Fibroblast of skin of right quadriceps (primary cell): ENCODE measurements at places on chromosomes 7 and 10.

DNA sequence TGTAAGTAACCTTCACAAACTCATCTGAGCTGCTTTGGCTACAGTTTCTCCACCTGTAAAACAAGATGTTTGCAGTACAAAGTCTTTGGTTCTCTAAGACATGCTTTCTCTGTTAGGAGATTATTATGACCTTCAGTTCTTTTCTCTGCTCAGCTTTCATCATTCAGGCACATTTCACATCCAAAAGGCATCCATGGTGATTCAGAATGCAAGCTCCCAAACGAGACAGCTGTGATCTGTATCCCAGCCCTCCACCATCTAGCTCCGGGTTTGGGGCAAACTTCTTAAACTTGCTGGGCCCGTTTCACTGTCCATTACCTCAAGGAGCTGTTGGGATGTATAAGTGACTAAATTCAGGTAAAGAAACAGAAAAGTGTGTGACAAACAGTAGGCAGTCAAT, 95.8 kb upstream of the COL1A2 start:
- DNase-seq = peak; percentile 83

DNA sequence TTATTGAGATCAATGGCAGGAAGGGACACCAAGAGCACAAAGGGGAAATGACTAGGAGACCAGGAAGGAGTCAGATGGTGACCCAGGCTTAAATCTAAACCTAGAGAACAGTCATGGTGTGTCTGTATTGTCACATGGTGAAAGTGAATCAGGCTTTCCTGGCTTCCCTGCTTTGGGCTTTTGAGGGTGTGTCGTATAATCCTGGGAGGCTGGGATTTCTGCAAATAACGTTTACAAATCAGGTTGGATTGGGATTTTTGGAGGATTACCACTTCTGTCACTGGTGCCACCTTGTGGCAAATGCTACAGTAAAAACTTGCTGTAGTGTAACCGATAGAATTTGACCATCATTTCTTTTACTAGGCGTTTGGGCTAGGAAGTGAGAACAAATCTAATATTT, 502.6 kb downstream of the NRG3 start:
- peak; percentile 8 for DNase-seq

GRCh38 chr10:70328967-70329366, 45.2 kb upstream of the NPFFR1 start:
- DNase-seq = no peak

GRCh38 chr7:94492601-94493000, 17.0 kb upstream of the CASD1 start:
- no peak for DNase-seq

DNA sequence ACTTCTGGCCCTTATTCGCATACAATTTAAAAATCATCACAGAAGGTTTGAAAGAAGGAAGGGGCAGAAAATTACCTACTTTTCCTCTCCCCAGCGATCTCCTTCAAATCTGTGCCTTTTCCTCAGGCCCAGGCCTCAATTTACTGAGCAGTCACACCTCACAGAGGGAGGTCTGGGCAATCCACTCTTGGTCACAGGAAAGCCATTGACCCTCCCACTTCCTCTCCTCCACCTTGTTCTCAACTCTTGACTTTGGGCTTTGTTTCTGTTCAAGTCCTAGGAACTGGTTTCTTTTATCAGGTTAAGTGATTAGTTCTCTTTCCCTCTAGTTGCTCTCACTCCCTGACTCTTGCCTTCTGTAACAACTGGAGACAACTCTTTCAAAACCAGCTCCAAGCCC, 37.0 kb upstream of the ATRNL1 start:
- no peak for DNase-seq

DNA sequence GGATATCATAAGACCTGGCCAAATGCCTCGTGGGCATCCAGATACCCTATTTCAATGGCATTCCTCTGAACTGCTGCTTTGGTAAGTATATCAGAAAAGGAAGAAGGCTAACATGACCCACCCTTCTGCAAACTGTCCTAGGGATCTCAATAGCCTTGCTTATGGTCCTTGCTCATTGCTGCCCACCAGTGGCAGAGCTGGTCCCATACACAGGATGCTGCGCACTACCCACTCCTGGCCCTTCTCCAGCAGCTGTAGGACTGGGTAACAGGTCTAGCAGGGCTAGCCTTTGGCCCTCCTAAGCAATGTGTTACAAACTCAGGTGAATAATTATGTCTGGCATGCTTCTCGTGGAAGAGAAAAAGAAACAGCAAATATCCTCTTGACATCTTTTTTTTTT, 72.5 kb downstream of the C10orf90 start:
- DNase-seq = peak; percentile 38

DNA sequence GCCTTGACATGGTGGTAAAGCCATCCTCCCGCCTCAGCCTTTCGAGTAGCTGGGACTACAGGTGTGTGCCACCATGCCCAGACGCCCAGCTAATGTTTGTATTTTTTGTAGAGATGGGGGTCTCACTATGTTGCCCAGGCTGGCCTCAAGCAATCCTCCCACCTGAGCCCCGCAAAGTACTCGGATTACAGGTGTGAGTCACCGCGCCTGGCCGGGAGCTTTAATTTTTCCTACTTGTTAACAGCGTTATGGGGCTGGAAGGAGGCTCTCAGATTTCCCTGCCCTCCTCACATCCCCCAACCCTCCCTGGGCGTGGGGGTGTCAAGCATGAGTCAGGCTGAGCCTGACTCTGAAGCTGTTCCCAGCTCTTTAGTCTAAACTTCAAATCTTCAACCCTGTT, 8.3 kb downstream of the ALKBH4 start:
- peak; percentile 69 for DNase-seq

- DNase-seq = peak; percentile 47
Observed at GRCh38 chr7:22589641-22590201, 89.7 kb upstream of the STEAP1B start.

DNA sequence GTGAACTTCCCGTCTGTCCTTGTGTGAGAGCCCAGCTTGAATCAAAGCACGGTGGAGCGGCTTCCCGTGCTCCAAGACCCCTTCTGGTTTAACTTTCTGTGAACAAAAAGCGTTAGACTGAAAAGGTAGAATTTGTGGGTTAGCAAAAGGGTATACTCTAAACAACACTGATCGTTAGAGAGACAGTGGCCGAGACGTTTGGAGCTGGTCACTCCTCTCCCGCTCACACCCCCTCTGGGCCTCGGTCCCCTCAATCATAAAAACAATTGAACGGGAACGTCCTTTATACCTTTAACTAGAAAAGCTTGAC, 502 bp downstream of the PRKRIP1 start:
- no peak for DNase-seq

DNA sequence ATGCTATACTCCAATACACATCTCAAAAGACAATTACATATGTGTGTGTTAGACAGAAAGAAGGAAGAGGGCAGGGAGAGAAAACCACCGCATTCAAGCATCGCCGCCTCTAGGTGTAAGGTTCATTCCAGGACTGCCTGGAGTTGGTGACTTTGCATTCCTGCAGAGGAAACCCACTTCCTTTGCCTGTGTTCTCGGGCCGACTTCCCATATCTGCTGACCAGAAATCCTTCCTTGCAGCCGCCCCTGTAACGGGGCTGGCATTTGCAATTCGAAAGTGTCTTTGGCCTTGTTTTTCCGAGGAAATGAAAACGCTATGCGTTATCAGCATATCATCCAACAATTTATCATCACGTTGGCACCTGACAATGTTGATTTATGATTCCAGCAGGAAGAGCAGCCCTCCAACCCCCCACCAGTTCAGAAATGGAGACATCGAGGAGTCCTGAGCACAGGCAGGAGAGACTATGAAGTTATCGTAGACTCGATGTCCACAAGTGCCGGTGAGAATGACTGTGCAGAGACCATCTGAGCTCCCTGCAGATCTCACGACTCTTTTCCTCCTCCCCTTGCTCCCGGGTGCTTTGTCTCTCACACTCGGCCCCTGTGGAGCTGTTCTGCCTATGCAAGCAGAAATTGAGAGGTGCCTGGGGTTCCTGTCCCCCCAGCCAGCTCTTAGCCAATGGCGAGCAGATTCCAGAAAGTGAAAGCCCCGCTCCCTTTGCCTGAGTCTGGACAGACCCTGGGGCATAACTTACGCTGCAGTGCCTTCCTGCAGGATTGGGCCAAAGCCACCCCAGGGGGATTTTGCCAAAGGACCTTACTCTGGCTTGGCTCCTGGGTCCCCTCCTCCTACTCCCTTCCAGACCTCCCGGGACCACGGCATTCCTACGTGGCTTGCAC, 68.9 kb upstream of the FOXK1 start:
- DNase-seq = peak; percentile 49

GRCh38 chr10:63205421-63205820, 72.3 kb downstream of the NRBF2 start:
- DNase-seq = no peak

- DNase-seq = no peak
Observed at GRCh38 chr7:108290459-108291151, 160.4 kb upstream of the LAMB4 start.

GRCh38 chr7:55109404-55110167, 90.8 kb downstream of the EGFR start:
- peak; percentile 39 for DNase-seq

- DNase-seq = no peak
Observed at GRCh38 chr7:88329532-88330463, 23.1 kb upstream of the STEAP4 start.

- DNase-seq = no peak
Observed at GRCh38 chr7:154960063-154960790, 42.7 kb downstream of the PAXIP1 start.

- peak; percentile 17 for DNase-seq
Observed at GRCh38 chr7:93006480-93007095, 111.2 kb downstream of the SAMD9 start.

DNA sequence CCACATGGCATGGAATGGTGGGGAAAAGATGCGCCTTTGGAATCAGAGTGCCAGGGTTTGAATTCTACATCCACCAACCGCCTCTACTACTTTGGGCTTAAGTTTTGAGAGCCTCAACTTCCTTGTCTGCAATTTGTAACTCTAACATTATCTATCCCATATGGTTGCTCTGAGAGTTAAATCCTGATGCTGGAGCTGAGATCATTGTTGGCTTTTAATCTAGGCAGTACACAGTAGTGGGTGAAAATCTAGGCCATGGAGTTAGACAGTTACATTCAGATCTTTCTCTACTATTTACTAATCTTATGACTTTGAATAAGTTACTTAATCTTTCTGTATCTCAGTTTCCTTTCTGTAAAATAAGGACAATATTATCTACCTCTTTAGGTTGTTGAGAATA, 149.7 kb upstream of the AOAH start:
- no peak for DNase-seq

- no peak for DNase-seq
Observed at GRCh38 chr7:4134631-4135030, 547.5 kb upstream of the FOXK1 start.

DNA sequence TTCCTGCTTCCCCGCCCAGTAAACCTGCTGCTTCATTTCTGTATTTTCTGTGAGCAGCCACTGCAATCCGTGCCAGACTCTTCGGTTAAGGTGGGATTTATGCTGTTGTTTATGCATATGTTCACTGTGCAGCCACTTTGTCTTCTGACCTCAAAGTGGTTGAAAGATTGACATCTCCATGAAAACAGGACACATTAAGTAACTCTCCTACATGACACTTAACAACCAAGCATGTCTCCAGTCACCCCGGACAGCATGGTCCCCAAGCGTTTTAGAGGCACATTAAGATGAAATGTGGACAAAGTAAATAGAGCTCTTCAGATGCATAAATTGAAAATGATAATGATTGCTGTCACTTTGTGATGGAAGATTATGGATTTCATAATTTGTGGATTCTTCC, 421.3 kb downstream of the GFRA1 start:
- DNase-seq = no peak

DNA sequence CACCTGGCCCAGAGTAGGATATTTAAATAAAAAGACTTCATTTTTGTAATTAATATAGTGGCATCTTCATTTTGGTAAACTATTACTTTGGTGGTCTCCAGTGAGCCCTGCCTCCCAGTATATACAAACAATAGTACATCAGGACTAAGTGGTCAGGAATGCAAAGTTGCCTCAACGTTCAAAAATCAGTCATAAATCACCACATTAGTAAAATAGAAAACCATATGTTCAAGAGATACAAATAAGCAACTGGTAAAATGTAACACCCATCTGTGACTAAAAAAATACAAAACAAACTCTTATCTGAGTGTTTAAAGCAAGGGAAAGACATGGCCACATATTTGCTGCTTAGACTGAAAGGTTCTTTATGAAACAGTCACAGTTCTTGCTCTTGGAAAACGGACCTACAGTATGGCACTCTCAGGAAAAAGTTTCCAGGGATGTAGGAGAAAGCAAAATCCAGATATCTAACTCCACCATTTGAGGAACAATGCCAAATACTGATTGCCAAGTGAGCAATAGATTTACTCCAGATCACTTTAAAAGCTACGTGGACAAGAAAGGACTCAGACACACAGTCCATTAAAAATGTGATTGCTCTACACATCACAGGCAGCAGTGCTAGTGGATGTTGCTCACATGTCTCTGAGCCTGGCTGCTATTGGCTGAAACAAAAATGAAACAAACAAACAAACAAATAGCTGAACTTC, 15.1 kb upstream of the RHOBTB1 start:
- DNase-seq = peak; percentile 76
